Effector memory CD8-positive, alpha-beta T cell (primary cell): ENCODE measurements at places on chromosomes 6 and 20.
A peak's percentile ranks its signal among the peaks of the same experiment; 100 is the strongest.

DNA sequence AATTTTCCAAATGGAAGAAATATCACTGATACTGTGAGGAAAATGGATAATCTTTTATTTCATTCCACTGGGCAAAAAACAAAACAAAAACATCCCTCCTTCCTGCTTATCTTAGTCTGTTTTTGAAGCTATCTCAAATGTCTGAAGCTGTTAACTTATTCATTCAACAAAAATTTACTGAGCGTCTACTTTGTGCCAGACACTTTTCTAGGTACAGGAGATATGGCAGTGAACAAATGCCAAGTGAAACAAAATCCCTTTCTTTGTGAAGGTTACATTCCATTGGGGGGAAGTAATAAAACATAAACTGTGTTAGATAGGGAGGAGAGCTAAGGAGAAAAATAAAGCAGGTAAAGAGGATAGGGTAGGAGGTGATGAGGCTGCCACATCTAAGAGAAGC is 47.5 kb downstream of the TNFRSF21 start:
- DNase-seq: no peak

DNA sequence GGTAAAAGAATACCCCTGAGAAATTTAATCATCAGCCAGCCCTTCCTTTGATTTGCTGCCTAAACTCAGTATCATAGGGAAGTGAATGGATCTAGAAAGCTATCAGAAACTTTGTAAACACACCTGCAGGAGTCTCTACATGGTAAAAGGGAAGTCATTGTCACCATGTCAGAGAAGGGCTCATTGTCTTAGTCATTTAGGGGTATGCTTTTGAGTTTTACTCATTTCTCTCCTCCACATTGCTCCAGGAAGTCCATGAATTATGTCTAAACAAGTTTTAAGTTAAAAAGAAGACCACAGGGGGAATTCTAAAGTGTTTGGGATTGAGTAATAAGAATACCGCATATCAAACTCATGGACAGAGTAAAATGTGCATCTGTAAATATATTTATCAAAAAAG is 2.5 kb downstream of the SLC17A1 start:
- DNase-seq: no peak

GRCh38 chr6:50925981-50926380 is 107.3 kb downstream of the TFAP2B start:
- DNase-seq: no peak

- no peak for DNase-seq
Observed at GRCh38 chr6:13825871-13826270, 11.5 kb upstream of the MCUR1 start.

- no peak for DNase-seq
Observed at GRCh38 chr20:63261060-63261794, 7.0 kb upstream of the NKAIN4 start.

GRCh38 chr20:43680981-43681380 is 14.1 kb downstream of the MYBL2 start:
- DNase-seq: no peak

- no peak for DNase-seq
Observed at GRCh38 chr20:56776345-56776744, 147.2 kb downstream of the TFAP2C start.

- DNase-seq: no peak
Observed at GRCh38 chr6:127090051-127090450, 28.4 kb upstream of the RSPO3 start.

DNA sequence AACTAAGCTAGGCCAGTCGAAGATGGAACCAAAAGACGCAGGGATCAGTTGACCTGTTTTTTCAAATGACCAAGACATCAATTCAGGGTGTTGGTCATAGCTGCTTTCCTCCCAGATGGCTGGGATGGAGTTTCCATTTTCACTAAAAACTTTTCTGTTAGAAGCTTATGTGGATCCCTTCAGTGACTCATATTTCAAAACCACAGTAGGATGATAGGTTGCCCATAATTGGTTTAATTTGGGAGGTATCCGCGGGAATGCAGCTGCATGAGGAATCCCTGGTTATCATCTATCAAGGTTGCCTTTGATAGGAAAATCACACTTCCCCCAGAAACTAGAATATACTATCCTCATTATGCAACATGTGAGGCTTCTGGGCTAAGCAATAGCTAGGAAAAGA is 150.9 kb upstream of the MLIP start:
- no peak for DNase-seq

- DNase-seq: no peak
Observed at GRCh38 chr6:3039384-3039783, 28.9 kb upstream of the RIPK1 start.

- DNase-seq: no peak
Observed at GRCh38 chr6:101393251-101393828, at the start of gene GRIK2. TSS of gene GRIK2 (plus strand) at chr6:101393708.

- DNase-seq: no peak
Observed at GRCh38 chr6:167898673-167899311, 72.1 kb downstream of the AFDN start.

GRCh38 chr6:135887069-135887468 is 35.6 kb downstream of the PDE7B start:
- DNase-seq: no peak

- no peak for DNase-seq
Observed at GRCh38 chr6:170243791-170244291, 47.0 kb downstream of the DLL1 start.

- DNase-seq: no peak
Observed at GRCh38 chr6:150894935-150895552, 29.5 kb downstream of the MTHFD1L start.

GRCh38 chr6:32952817-32953739 is at the start of gene HLA-DMA:
TSS of gene HLA-DMA (minus strand) at chr6:32953097. CDS start at chr6:32953036, 61 bp downstream.
- DNase-seq: peak; percentile 85

DNA sequence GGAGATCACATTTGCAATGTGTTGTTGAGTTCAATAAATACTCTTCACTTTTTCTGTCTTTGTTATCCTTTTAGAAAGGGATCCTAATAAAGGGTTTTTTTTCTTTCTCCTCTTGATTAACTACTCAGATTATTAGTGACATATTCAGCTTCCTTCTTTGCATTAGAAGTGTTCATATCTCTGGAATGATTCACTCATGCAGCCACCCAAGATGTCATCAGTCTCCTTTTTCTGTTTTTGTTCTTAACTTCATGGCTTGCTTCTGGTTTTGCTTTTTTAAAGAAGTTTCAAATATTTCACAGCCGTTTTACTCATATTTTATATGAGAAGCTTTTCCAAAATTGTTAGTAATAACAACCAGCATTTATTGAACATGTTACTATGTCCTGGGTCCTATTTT is 187.6 kb downstream of the TMEM242 start:
- no peak for DNase-seq

DNA sequence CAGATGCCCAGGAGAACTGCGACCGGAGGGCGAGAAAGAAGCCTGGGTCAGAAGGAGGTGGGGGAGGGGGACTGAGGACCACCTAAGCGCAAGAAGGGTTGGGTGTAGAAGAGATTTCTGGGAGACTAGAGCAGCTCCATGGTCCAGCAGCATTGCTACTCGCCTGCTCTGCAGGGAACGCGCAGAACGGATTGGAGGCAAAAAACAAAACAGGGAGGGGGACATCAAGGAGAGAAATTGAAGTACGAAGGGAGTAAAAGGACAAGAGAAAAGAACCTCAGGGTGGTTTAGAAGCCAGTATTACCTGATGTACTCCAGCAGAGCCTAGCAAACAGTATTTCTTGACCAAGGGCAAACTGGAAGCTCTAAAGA is 537 bp upstream of the GABBR1 start:
- DNase-seq: no peak

DNA sequence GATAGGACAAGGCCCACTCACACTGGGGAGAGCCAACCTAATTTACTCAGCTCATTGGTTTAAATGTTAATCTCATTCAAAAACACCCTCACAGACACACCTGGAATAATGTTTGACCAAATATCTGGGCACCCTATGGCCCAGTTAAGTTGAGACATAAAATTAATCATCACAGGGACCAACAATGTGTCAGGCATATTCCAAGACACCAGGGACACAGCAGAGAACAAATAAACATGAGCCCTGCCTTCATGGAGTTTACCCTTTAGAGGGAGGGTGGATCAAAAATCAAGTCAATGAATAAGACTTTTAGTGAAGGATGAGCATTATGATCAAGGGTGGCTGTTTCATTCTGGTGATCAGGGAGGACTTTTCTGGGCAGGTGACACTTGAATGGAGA is 98.7 kb upstream of the CHD6 start:
- no peak for DNase-seq

DNA sequence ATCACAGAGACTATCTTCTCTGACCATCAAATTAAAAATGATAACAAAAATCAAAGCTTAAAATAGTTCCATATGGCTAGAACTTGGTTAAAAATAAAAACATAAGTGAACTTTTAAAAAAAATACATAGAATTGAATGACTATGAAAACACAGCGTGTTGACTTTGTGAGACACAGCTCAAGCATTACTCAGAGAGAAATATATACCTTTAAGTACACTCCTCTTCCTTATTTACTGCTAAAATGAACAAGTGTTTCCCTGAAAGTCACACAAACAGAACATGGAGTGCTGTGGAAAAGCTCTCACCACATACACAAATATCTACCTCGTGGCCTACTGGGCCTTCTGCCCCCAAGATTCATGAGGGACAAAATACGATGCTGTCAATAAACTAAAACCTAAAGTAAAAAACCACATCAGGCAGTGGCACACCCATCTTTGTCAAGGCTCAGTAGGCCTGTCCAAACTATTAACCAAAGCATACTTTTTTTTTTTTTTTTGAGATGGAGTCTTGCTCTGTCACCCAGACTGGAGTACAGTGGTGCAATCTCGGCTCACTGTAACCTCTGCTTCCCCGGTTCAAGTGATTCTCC is 7.5 kb downstream of the FAXC start:
- no peak for DNase-seq

GRCh38 chr20:53899351-53900167 is 170.8 kb downstream of the BCAS1 start:
- peak; percentile 54 for DNase-seq

- DNase-seq: no peak
Observed at GRCh38 chr6:42163981-42164380, 9.2 kb upstream of the GUCA1A start.

GRCh38 chr20:2332711-2333110 is 36.9 kb downstream of the TGM3 start:
- no peak for DNase-seq

DNA sequence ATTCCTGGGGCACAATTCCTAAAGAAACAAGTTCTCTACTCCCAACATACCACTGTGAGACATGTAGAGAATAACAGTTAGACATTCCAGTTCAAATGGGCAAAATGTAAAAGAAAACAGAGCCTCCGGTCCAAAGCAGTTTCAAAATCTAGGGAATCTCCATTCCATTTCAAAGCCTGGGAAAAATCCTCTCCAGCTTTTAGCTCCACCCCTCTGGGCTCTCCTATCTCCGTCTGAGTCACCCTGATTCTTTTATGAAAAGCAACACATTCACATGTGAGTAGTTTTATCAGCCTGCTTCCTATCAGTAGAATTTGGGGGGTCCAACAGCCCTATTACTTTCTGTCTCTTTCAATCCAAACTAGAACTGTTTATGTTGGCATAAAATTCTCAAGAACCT is 3.7 kb downstream of the CSNK2A1 start:
- DNase-seq: no peak

DNA sequence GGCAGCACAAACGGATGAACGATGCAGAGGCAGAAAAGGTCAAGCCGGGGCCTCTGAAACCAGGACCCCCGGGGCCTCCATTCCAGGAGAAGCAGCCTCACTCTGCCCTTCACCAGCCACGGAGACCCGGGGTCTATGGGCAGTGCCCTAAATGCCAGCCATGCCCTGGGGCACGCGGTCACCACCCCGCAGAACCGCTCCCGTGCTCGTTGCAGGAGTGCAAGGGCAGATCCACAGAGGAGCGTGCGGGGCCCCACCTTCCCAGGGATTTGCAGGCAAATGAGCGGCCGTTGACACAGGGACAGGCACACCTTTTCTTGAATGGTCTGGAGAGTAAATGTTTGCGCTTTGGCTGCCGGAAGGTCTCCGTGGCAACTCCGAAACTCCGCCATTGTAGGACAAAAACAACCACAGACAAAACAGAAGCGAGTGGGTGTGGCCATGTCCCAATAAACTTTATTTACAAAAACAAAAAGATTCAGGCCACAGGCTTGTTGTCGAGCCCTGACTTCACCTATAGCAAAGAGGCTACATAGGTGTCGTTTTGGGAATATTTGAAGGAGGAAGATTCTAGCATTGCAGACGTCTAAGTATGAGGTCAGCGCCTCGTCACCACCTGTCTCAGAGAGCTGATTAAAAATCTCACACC is 163.3 kb downstream of the TAF4 start:
- DNase-seq: no peak

DNA sequence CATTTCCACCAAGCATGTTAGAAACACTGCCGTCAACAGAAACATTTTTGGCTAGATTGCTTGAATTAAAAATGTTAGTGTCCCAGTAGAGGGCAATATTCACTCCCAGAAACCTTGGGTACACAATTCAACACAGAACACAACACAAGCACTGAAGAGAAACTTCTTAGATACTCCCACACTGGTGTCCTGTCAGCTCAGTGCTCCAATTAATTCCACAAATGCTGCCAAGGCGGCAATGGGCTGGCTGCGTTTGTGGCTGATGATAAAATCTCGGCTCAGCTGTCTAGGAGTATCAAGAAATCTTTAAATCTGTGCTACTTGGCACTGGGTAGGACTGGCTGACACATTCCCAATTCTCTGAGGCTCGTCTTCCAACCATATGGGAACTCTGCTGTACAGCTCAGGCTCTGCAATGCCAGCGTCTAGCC is 39.3 kb downstream of the BEND3 start:
- no peak for DNase-seq

DNA sequence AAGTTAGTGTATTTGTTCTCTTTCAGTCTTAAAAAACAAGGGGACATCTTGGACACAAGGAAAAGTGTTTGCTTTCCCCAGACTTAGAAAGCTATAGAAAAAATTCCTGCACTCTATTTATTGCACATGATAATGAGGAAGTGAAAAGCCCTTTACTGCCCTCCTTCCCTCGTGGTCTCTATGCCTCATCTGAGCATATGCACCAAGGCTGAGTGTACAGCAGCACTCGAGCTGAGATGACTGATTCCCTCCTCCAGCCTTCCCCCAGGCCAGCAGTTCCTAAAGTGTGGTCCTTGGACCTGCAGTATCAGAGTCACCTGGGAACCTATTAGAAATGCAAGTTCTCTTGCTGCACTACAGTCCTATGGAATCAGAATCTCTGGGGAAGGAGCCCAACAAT is 14.3 kb upstream of the LAMP5 start:
- no peak for DNase-seq

GRCh38 chr6:6926856-6927255 is 180.9 kb upstream of the RREB1 start:
- DNase-seq: no peak
